Motor neuron (in vitro differentiated cells): ENCODE measurements at places on chromosomes 5 and 9. TPM values are rescaled to one million over a fixed set of nuclear protein-coding genes. Genes with fewer than 3 reads are reported as not detected.
A peak's percentile ranks its signal among the peaks of the same experiment; 100 is the strongest.

DNA sequence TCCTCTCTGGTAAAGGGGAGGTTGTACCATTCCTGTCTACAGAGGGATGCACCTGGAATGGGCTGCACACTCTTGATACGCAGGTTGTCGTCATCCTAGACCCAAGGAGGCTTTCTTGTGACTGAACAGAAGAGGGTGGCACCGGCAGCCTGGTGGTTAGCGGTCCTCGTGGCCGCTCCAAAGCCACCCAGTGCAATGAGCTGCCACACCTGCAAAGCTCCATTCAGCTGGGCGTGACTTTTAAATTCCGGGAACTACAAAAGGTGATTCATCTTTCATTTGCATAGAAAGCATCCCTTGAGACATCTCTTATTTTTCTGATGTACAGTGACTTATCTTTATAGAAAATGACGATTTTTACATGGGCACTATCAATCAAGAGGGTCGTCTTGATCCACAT, 286.1 kb upstream of the IRX1 start:
- no peak for ATAC-seq

- no peak for ATAC-seq
These were observed 1035.5 kb upstream of the WWC1 start for GRCh38 chr5:167255926-167256325.

PRPF4 gene
- total RNA-seq = 32.8 and 35.4 TPM in 2 replicates

DNA sequence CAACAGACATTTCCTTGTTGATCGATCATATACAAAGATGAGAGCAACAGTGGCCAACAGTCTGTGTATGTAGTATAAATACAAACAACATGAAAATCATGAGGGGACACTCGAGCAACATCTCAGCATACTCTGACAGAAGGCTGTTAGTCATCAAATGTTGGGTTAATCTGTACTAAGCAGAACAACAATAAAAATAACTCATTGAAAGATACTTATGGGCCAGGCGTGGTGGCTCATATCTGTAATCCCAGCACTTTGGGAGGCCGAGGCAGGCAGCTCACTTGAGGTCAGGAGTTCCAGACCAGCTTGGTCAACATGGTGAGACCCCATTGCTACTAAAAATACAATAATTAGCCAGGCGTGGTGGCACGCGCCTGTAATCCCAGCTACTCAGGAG, 67.3 kb downstream of the SCAI start:
- ATAC-seq = no peak

GRCh38 chr5:112574536-112574935, 155.5 kb upstream of the EPB41L4A start:
- ATAC-seq = no peak

GRCh38 chr5:155418960-155419579, 405.5 kb downstream of the KIF4B start:
- ATAC-seq = no peak

PAX5 gene
- 0.09 and 3.0 TPM in 2 replicates for total RNA-seq

DNA sequence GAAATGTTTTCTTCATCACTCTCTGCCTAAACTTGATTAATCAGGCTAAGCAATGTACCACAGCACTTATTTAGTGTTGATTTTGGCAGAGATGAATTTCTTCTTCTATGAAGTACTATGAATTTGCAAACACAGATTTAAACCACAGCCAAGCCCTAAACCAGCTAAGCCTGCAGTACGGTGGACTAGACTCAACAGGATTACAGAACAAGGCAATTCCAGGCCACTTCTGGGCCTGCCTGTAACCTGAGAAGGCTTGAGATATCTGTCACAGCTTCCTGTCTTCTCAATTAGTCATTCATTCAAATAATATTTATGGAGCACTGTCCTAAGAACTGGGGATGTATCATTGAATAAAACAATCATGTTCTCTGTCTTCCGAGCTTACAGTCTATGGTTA, 32.4 kb upstream of the CAST start:
- peak; percentile 99 for ATAC-seq
